ENCODE measurements at places on chromosomes 4 and X.
A peak's percentile ranks its signal among the peaks of the same experiment; 100 is the strongest.

GRCh38 chr4:185272245-185272644 is 62.8 kb downstream of the SNX25 start:
- no peak for DNase-seq

DNA sequence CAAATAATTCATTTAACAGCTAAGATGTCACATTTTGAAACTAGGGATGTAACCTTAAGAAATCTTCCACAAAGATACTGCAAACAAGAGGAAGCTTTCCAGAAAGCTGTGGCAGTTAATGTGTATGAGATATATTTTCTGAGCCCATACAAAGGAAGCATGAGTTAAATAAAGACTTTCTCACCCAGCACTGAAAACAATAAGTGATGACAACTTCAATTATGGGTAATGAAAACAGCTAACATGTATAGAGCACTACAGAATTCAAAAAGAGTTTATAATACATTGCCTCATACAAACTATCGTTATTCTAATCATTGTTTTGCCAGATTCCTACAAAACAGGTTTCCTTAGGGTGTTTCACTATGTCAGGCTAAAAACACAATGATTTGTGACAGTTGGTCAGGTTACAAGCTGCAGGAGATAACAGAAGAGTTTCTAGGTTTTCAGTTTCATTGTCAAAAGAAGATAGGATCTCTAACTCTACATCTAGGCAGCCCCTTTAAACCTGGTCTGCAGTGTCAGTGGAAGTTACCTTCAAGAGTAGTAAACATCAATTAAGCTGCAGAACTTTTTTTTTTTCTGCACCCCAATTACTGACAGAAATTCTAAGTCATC is 618.1 kb upstream of the ADGRL3 start:
- no peak for DNase-seq

DNA sequence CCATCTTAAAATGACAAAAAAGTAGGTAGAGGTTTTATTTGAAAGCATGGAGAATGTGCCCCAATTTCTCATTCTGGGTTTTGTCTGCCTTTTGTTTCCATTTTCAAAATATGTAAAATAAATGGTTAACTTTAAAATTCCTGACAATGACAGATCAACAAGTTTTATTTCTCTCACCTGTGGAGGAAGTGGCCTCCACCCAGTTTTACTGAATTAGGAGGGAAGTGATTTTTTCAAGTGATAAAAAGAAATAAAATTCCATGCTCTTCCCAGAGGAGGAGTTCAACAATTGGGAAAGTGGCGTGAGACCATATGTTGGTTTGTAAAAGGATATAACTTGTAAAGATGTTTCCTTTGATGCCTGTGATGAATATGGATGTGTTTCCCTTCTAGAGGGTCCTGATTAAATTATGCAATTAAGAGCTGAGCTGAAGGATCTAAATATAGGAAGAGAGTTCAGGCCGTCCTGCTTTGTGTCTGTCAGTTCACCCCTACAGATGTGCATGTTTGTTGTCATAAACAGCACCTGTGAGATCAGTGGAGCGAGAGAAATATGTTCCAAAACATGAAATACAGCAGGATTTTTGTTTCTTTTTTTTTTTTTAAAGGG is 19.5 kb downstream of the SMAD1 start:
- no peak for DNase-seq

DNA sequence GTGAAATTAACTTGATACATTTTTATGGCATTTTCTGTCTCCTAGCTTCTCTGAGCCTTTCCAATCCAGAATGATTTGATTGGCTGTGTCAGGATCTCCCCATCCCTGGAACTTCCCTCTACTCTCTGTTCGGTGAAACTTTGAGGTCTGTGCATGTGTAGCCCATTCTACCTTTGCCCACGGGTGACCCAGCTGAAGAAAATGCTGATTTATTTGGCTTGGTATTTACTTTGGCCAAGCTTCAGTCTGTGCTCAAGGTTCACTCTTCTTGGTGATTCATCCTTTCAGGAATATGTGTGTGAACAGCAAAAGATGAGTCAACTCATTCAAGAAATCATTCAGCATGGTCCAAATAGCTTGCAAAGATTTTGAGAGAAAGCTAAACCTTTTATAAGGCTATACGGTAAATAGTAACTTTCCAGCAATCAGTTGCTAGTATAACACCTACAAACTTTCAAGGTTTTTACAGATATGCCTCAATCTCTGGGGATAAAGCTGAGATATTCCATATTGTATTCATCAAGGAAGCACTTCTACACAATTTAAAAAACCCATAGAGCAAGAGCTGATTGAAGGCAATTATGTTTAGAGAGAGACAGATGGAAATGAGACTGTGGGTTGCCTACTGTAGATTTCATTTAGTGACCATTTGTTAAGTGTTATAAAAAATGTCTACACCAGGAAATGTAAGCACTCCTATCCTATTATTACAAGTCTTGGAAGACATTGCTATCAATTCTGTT is 233.9 kb upstream of the CXXC4 start:
- DNase-seq: no peak

DNA sequence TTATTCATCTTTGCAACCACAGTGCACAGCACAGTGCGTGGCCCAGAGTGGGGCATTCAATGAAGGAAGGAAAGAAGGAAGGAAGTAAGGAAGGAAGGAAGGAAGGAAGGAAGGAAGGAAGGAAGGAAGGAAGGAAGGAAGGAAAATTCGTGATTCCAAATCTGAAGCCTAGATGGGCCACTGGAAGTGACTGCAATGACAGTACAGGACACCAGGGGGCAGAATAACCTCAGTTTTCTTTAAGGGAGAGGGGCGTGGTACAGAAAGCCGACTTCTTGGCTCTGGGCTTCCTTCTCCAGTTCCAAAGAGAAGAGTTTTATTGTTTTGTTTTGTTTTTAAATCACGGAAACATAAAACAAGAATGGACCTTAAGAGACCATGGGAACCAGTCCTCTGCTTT is 47.8 kb downstream of the APLN start:
- peak; percentile 18 for DNase-seq

GRCh38 chrX:20452487-20452886 is 185.8 kb upstream of the RPS6KA3 start:
- DNase-seq: no peak
